Stimulated activated CD4-positive, alpha-beta T cell treated with anti-CD3 and anti-CD28 coated beads, Interleukin-15, amount 100 ng/mL, for 48 hours (primary cell): ENCODE measurements at places on chromosomes 16 and 17.

GRCh38 chr16:26742040-26742439 is 324.7 kb upstream of the C16orf82 start:
- DNase-seq = no peak

DNA sequence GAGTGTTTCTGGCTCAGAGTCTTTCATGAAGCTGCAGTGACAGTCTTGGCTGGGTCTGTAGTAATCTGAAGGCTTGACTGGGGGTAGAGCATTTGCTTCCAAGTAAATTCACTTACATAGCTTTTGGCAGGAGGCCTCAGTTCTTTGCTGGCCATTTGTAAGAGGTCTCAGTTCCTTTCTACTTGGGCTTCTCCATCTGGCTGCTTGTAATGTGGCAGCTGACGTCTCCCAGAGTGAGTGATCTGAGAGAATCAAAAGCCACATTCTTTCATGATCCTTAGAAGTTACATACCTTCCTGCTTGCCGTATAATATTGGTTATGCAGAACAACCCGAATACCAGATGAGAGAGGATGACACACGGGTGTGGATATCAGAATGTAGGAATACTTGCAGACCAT is 39.8 kb downstream of the NF1 start:
- no peak for DNase-seq

DNA sequence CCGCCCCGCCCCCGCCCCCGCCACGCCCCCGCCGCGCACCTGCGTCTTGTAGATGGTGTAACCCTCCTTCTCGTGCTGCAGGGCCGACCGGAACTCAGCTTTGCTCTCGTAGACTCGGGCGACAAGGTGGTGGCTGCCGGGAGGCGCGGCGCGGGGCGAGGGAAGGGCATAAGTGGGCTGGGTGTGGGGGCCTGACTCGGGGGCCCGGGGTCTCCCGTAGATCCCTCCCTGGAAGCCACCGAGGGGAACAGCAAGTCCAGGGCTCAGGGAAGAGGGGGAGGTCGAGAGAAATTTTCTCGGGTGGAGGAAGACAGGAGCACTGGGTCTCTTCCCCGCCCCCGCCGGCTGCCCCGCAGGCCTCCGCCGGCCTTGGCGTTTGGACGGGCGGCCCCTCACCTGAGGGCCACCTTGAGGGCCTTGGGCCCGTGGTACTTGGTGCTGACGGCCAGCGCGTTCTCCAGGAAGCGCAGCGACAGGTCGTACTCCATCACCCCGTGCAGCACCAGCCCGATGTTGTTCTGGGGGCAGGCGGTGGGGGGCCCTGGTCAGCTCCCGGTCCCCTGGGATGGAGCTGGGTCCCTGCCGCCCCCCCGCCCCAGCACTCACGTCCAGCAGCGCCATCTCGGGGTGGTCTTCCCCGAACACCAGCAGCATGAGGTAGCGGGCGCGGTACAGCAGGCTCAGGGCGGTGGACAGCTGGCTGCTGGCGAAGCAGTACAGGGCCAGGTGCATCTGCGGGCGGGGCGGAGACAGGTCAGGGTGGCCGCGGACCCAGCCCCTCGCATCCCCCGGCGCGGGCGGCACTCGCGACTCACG is 19.4 kb downstream of the CLUH start:
- no peak for DNase-seq

- peak; percentile 52 for DNase-seq
Measured at GRCh38 chr17:8226536-8227237, 16.3 kb upstream of the AURKB start.

DNA sequence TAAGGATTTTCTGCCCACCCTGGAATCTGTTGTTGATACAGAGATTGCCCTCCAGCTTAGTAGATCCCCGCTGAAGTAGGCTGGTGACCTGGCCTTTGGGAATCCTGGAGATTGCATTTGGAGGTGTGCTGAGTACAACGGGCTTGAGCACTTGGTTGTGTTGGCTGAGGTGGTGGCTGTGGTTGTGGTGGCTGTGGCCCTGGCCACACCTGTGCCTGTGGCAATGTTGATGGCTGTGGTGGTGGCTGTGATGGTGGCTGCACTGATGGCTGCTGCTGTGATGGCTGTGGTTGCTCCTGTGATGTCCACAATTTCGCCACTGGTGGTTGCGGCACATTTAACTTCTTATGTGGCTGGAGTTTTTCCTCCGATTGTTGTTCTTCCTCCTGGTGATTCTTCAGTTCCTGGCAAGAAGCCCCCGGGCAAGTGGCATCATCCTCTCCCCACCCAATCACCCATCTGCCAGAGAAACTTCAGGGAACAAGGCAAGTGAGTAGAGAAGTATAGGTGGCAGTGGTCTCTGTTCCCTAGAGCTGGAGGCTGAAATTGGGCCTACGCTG is 4.2 kb downstream of the CCDC200 start:
- DNase-seq = no peak

DNA sequence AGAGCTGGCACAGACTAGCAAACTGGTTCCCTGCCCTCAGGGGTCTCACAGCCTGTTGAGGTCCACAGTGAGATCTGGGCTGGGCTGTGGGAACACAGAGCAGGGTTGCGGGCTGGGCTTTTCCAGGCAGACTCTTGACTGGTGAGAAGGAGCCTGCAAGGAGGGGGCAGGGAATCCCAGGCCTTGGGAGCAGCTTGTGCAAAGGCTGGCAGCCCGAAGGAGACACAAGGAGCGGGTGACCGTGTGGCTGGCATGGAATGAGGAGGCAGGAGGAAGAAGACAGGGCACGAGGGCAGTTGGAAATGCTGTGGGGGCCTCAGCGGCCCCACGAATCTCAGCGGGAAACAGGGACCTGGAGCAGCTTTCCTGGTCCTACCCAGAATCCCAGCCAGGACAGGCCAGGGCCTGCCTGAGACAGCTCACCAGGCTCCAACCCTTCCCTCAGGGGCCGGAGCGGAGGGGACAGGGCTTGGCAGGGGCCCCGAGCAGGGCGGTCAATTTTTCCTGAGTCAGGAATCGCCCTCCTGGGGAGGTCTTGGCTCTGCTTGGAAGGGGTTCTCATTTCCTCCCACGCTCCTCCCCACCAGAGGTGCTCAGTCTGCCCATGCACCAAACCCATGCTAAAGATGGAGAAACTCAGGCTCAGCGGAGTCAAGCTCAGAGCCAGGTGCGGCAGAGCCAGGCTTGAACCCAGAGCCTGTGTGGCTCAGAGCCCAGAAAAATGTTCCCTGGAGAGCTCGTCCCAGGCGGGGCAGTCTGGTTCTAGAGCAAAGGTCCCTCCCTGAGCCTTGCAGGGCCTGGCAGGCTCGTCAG is 9.2 kb upstream of the SNN start:
- DNase-seq = no peak

- no peak for DNase-seq
Measured at GRCh38 chr16:54633943-54634362, 296.7 kb upstream of the IRX5 start.

GRCh38 chr16:60064026-60064425 is 1329.9 kb upstream of the GOT2 start:
- no peak for DNase-seq
